ENCODE measurements at places on chromosomes 6 and 20.

DNA sequence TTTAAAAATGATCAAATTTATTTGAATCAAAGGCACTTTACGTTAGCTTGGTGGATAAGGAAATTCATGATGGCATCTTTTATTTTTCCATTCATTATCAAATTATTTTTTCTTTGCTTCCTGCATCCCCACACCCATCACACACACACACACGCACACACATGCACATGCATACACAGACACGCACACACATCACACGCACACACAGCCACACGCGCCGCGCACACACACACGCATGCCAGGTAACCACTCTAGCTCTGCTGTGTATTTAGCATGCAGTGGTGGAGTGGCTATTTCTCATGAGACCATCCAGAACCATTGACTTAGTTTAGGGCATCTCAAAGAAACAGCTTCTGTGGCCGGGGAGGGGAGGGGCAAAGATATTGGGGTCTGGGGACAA is 47.0 kb downstream of the GNAS start:
- DNase-seq = no peak

DNA sequence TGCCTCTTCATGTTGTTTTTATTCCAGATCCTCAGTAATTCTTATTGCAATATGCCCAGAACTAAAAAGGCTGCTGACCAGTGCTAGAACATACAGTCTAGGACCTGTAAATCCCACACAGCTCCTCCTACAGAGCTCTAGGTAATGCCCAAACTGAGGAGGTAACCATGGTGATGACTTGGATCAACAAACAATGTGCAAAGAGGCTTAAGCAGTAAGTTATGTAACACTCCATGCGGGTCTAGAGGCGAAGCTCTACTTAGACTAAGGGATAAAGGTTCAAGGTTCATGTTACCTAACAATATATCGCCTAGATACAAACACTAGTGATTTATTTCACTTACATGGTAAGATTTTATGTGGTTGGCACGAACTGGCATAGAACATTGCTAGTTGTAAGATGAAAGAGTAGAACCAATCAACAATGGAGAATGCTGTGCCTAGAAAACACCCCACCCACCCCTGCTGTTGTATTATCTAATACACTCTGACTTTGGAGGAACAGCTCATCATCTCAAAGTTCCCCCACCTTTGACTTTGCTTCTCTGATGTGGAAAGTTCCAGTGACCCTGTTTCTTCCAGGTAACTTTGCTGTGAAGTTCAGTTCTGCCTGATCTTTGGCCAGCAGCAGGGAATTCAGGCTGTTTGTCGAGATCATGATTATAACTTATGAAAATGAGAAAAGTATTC is 242.4 kb downstream of the ALDH8A1 start:
- no peak for DNase-seq

DNA sequence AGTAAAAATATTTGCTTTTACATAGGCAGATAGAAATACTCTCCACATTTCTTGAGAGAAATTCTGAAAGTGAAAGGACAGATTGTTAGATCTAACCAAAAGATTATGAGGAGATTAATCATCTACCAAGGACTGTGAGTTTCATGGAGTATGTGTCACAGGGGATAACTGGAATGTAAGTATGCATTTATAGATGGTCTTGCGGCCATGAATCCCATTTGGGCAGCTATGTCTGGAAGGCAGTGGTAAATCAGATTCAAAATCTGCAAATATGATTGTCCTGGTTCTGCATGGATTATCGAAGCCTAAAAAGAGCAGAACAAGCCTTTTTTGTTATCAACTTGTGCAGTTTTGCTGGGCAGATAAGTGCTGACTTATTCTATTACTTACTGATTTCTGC is 293.8 kb downstream of the RFPL4B start:
- DNase-seq = no peak

GRCh38 chr6:145588981-145589380 is 146.3 kb downstream of the EPM2A start:
- DNase-seq = no peak

DNA sequence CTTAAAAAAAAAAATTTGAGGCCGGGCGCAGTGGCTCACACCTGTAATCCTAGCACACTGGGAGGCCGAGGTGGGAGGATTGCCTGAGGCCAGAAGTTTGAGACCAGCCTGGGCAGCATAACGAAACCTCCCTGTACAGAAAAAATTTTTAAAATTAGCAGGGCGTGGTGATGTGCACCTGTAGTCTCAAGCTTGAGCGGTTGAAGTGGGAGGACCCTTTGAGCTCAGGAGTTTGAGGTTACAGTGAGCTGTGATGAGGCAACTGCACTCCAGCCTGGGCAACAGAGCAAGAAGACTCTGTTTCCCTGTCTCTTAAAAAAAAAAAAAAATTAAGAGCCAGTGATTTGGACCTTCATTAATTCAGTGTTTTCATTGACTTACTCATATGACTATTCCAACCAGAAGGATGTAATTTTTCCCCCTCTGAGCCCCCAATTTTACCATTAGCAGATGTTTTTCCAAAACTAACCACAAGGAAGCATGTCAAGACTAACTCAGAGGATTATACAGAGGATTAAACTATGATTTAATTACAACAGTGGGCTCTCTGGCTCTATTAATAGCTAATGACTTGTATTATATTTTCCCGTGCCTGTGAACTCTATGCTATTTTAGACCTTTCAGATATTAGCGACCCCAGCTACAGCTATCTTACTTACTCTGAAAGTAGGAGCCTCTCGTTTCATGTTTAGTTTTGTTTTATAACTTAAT is 75.1 kb downstream of the ARID1B start:
- no peak for DNase-seq

- DNase-seq = no peak
Observed at GRCh38 chr6:1615151-1615852, 5.6 kb downstream of the FOXC1 start.

DNA sequence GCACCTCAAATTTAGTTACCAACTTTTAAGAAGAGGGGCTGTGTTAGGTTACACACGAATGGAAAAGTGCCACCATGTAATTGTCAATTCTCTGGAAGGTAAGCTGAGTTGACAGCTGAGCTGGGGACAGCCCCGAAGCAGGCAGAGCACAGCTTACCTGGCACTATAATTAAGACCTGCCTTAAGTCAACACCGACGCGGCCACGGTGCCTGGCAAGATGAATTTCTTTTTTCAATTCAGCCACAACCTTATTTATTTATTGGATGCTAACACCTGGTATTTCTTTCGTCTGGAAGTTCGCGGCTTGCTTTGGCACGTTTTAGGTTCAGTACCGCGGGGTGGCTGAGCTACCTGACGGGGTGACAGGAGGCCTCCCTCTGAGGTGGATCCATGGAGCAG is 40.6 kb upstream of the NFATC2 start:
- no peak for DNase-seq

DNA sequence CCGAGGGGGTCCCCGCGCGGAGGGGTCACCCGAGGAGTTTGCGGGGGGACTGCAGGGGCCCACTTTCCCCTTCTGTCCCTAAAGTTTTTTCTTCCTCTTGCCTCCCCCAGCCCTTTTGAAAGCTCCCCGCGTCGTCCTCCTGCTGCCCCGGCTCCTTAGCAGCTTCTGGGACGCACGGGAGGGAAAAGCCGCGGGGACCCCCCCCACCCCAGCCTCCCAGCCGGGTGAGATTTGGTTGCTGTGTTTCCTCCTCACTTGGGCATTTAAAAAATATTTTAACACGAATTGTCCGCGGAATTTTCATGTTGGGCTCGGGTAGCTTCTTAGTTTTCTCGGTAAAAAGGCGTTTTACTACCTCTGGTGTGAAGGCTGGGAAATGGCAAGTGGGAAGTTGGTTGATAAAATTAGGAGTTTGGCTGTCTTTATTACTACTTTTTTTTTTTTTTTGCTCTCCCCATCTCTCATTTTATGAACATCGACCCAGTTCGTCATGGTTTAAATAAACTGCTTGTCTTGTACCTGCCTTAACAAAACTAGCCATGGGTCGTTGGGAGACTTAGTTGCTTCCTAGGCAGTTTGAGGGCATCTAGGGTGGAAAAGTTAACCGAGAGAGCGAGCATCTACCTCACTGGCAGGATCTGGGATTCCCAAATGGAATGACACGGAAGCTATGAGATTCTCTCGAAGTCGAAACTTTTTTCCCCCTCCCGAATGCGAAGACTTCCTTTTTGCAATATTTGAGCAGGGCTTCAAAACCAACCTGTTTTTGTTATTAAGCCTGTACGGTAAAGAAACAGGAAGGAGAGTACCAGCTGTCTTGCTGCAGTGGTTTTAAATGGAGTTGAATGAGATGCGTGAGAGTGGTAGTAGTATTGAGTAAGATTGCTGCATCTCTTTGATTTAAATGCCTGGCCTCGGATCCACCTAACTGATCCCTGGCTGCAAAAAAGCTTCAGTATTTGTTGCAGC is 868 bp downstream of the NCOA3 start:
- DNase-seq = no peak

Data from T-helper 1 cell (primary cell).